ENCODE measurements at places on chromosomes 13 and 19.

DNA sequence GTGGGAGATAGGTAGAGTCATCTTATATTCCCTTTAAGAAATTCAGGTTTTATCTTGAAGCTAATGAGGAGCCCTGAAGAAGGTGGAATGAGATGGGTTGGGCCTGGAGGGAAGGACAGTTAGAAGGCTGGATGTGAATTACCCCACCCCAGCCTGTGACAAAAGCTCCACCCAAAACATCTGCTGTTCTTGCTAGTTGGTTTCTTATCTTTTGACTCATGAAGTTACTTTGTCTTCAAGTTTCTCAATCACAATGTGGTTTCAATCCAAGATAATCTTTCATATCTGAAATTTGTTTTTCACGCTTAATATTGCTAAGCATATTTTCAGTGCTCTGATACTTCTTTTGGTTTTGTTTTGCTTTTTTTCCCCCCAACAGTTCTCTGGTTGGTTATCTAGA, 38.3 kb upstream of the HMGB1 start:
- DNase-seq: no peak

- no peak for DNase-seq
Measured at GRCh38 chr13:26377038-26377437, 123.1 kb downstream of the CDK8 start.

DNA sequence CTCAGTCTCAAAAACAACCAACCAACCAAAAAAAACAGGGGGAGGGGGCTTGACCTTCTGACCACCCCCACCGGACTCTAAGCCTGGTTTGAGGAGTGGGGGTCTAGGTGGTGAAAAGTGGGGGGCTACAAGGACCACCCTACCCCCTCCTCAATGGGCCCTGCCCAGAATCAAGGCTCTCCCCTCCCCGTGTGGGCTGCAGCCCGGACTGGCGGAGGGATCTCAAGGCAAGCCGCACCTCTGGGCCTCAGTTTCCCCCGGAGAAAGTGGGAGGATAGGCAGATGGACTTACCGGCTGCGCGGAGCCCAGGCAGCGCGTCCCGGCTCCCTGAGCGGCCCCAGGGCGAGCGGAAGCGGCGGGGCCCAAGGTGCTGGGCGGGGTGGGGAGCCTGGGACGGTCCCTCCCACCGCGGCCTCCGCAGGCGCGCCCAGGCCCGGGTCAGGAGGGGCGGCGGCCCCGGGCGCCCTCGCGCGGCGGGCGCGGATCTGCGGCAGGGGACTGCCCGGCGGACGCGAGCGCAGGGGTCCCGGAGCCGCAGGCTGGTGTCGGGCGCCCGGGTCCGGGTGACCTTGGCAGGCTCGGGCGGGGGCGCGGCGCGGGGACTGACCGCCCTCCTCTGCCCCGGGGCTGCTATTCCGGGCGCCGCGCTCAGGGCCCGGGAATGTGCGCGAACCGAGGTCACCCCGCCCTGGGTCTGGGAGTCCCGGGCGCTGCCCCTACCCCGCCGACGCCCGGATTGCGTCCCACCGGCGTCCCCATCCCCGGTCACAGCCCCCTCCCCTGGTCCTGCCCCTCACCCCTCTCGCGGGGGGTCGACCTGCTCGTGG, at the start of gene ADAMTSL5:
Gene ADAMTSL5, minus strand, starts transcription at position 349 of the 828 bp plus-strand sequence. CDS start 2,076 bp downstream, outside the sequence.
- DNase-seq: no peak

GRCh38 chr13:47908197-47908902, 92.7 kb downstream of the SUCLA2 start:
- no peak for DNase-seq

GRCh38 chr19:42191855-42192254, 25.6 kb downstream of the DEDD2 start:
- DNase-seq: peak; percentile 9

DNA sequence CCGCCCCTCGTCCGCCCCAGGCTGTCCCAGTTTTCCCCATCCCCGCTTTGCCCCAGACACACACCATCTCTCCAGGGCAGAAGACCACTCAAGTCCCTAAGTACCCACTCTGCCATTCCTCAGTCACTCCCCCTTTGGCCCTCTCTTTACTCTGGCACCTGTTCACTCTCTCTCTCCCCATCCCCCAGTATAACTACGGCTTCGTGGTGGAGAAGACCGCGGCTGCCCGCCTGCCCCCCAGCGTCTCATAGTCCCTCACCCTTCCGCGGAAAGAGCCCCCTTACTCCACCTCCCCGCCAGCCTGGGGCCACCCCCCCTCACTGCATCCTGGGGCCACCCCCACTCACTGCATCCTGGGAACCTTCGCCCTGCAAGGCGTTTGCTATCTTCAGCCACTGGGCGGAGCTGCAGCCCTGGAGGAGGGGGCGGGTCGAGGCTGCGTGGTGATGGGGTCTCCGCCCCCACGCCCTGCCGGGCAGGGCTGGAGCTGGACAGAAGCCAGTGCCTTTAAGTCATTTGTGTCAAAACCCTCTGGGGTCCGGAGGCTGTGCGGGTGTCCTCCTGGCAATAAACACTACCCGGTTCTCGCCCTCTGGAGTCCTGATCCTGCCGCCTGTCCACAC, 5.0 kb downstream of the MVB12A start:
- no peak for DNase-seq

- DNase-seq: no peak
Measured at GRCh38 chr13:76043874-76044273, 407.7 kb downstream of the LMO7 start.

- no peak for DNase-seq
Measured at GRCh38 chr19:5074407-5074806, 105.5 kb downstream of the KDM4B start.

DNA sequence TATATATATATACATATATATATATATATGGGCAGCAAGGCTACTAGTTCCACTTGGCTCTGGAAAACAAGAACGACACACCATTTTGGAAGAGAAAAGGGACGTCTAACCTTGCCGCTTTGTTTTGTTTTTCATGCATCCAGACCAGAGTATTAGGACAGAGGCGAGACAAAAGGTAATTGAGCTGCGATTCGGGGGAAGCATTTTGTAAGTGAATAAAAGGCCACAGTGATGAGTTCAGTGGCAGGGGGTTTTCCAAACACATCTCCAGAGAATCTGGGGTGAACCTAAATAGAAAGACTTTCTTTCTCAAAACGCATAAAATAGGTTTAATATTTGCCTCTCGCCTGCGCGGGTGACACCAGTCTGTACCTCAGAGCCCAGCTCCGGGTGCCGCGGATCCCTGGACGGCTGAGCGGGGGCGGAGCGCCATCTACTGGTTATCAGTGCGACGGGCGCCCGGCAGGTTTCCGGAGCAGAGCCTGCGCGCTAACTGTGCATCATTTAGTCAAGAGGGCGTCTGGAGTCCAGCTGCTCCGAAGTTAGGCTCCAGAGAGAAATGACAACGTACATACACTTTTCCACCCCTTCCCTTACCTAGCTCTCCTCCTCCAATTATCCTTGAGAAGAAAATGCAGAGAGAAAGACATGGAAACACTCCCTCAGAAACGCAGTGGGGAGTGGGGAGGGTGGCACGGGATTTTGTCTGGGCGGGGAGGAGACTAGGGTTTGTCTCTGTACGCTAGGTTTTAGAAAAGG, 262.3 kb downstream of the TBC1D4 start:
- peak; percentile 79 for DNase-seq

DNA sequence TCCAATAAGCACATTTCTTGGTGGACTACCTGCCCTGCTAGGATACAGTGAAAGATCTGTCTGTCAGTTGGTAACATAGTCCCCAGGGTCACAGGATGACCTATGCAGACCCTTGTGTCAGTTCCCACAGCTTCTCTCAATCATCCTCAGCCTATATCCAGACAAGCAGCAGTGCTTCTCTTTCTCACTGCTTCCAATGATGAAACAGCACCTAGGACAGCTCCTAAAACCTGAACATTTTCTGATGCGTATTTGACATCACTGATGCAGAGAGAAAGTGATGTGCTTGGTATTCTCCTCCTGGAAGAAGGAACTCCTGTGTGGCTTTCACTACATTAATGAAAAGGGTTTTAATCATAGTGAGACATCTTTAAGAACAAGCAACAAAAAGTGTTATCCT, 43.7 kb downstream of the ZNF557 start:
- DNase-seq: no peak

- no peak for DNase-seq
Measured at GRCh38 chr13:99963816-99964339, 7.7 kb downstream of the ZIC5 start.

DNA sequence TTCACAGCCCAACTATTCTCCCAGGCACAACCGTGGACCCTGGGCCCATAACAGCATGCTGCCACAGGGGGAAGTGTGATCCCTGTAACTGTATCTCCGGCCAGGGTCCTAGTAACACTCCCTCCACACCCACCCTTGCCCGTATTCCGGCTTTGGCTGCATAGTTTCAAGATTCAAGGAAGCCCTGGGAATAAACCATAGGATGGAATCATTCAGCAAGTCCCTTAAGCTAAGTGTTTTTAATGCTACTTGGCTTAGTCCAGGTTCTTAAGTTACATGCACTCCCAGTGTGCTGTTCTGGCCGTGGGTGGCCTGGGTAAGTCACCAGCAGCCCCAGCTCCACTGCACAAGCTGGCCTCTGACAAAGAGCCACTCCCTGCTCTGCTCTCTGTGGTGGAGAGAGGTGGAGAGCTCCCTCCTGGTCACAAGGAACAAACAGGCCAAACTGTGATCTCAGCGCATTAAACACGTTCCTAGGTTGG, 532.4 kb upstream of the SGCG start:
- no peak for DNase-seq

DNA sequence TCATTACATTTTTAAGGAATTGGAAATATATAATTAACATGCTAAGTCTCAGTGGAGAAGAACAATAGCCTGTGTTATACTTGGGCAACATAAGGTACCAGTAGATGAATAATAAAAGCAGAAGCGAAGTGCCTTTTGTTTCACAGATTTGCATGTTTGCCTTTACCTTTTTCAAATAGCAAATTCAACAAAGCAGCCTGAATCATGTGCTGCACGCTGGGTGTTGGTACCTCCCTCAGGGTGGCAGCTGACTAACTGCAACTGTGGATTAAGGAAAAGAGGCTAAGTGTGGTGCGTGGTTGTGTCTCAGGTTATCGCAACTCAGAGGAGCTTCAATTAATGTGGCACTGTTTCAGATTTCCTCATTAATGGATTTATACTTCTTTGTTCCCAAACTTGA, 189.0 kb downstream of the LMO7 start:
- DNase-seq: no peak

- DNase-seq: no peak
Measured at GRCh38 chr19:18385675-18386542, at the start of gene GDF15. GDF15 (plus strand) TSS chr19:18386158; CDS start chr19:18386190, 32 bp downstream.

DNA sequence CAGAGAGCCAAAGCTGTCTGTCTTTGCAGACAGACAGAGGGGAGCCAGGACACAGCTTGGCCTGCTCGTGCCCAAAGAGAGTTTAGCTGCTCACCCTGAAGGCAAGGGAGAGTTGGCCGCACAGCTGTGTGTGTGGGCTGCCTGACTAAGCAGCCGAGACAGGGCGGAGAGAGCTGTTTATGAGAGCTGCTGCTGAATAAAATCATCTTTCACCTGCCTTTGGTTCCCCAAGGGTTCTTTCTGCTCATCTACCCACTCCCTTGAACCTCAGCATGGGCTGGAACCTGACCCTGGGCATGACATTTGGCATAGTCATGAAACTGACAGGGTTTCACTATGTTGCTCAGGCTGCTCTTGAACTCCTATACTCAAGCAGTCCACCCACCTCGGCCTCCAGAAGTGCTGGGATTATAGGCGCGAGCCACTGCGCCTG, 98.2 kb downstream of the RBM26 start:
- DNase-seq: no peak

GRCh38 chr19:41876847-41877832, at the start of gene CD79A:
CD79A (plus strand) TSS chr19:41877279; CDS start chr19:41877305, 26 bp downstream.
- no peak for DNase-seq

- no peak for DNase-seq
Measured at GRCh38 chr19:54123682-54124081, 8.1 kb downstream of the PRPF31 start.

DNA sequence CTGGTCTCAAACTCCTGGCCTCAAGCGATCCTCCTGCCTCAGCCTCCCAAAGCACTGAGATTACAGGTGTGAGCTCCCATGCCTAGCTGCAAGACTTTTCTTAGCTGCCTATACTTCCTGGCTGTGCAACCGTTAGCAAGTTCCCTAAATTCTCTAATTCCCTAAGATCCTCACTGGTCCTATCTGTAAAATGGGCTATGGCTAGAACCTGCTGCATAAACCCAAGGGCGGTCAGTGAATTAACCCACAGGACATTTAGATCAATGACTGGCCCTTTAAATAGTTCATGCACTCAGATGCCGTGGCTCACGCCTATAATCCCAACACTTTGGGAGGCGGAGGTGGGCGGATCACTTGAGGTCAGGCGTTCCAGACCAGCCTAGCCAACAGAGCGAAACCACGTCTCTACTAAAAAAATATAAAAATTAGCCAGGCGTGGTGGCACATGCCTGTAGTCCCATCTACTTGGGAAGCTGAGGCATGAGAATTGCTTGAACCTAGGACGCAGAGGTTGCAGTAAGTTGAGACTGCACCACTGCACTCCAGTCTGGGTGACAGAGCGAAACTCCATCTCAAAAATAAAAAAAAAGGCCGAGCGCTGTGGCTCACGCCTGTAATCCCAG, 4.1 kb upstream of the C19orf53 start:
- no peak for DNase-seq

GRCh38 chr19:42052241-42052863, 17.7 kb downstream of the GRIK5 start:
- peak; percentile 88 for DNase-seq

- DNase-seq: peak; percentile 36
Measured at GRCh38 chr13:112346173-112346898, 29.8 kb upstream of the SPACA7 start.

DNA sequence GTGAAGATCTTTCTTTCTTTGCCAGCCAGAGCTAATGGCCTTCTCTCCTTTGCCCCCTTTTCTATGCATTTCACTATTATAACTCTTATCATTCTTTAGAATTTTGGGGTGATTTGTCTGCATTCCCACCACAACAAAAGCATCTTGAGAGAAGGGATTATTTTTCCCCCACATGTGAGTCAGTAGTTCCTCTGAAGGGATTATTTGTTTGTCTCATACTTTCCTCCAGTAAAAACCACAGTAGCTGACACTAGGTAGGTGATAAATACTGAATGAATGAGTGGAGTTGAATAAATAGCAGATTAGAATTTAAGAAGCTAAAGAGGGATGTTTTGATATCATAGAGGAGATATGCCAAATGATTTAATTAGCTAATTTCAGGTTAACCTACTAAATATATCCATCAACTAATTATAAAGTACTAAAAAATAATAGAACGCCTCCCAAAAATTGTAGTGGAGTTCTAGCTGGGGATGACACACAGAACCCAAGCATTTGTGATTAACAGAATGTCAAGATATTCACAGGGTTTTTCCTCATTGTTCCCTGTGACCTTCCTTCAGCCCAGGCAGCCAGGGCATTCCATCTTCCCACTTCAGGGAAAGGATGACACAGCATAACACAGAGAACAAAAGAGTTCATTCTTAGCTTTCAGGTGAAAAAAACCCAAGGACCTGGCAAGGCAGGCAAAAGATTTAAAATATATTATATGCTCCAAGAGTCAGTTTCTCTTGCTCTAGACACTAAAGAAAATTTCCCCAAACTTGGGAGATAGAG, 3.5 kb upstream of the TBC1D4 start:
- no peak for DNase-seq
